Osteocyte (in vitro differentiated cells): ENCODE measurements at places on chromosomes 3 and 15. TPM values are rescaled to one million over a fixed set of nuclear protein-coding genes. Genes with fewer than 3 reads are reported as not detected.

Gene ATP13A5
- not detected in 2 replicates for total RNA-seq

Gene HHLA2
- not detected in 2 replicates for total RNA-seq

- H3K4me3 ChIP-seq = no peak overlapping the region
- H3K36me3 ChIP-seq = no peaks in the 10 kb centered on the region
- H3K27ac ChIP-seq = no peak overlapping the region
- no peaks in the 10 kb centered on the region for H3K4me1 ChIP-seq
- DNase-seq = no peak
- peaks cover 32% of the 10 kb centered on the region for H3K27me3 ChIP-seq
These were observed 74.4 kb upstream of the KLHL25 start for GRCh38 chr15:85869124-85869523.

- no peak overlapping the region for H3K27ac ChIP-seq
- H3K27me3 ChIP-seq = peaks cover 20% of the 10 kb centered on the region
- no peaks in the 10 kb centered on the region for H3K4me1 ChIP-seq
- no peak for DNase-seq
- H3K4me3 ChIP-seq = no peak overlapping the region
- H3K36me3 ChIP-seq = no peaks in the 10 kb centered on the region
These were observed 30.1 kb upstream of the MTMR14 start for GRCh38 chr3:9619180-9619579.

Gene PIERCE2
- total RNA-seq = 3.0 TPM in 2 replicates

DNA sequence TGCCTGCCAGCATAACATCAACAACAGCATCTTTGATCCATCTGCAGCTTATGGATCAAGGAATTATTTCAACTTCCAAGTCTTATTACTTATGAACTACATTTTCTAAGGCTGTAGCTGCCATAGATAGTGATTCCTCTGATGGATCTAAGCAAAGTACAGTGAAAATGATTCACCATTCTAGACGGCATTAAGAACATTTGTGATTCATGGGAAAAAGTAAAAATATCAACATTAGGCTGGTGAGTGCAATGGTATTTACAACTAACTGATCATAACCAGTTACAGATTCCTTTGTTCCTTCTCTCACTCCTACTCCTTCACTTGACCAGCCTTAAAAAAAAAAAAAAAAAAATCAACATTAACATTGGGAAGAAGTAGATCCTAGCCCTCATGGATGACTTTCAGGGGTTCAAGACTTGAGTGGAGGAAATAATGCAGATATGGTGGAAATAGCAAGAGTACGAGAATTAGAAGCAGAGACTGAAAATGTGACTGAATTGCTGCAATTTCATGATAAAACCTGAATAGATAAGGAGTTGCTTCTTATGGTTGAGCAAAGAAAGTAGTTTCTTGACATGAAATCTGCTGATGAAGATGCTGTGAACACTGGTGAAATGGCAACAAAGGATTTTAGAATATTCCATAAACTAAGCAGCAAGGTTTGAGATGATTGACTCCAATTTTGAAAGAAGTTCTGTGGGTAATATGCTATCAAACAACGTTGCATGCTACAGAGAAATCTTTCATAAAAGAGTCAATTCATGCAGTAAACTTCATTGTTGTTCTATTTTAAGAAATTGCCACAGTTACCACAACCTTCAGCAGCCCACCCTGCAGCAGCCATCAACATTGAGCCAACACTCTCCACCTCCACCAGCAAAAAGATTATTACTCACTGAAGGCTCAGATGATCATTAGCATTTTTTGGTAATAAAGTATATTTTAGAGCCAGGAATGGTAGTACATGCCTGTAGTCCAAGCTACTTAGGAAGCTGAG lies 22.8 kb downstream of the SLC12A6 start:
- H3K27ac ChIP-seq = no peak overlapping the region
- no peaks in the 10 kb centered on the region for H3K27me3 ChIP-seq
- no peak for DNase-seq
- H3K4me3 ChIP-seq = no peak overlapping the region

Gene REC114
- total RNA-seq = not detected in 2 replicates

DNA sequence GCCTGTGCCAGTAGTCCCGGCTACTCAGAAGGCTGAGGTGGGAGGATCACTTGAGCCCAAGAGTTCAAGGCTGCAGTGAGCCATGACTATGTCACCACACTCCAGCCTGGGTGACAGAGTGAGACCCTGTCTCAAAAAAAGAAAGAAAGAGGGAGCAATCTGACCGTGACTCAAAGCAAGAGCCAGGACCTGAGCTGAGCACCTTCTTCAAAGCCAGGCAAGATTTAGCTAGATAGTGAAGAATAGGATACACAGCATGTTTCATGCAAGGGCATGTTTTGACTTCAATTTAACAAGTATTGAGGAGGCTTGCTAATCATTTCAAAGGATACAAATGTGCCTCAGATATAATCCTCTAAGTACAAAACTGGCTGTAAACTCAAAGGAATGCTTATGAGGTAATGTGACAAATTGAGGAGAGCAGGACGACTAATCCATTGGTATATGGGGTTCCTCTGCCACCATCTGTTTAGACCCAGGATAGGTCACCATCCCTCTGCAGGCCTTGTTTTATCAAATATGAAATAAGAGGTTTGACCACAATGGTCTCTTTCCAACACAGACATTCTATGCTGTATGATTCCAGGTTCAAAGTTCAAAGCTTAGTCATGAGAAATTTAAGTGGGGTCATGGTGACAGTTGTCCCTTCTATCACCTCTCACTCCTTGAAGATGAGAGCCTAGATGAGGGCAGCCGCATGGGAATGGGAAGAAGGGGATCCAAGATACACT lies 33.2 kb downstream of the RAB27A start:
- no peaks in the 10 kb centered on the region for H3K27me3 ChIP-seq
- peaks cover 12% of the 10 kb centered on the region for H3K4me1 ChIP-seq
- H3K4me3 ChIP-seq = no peak overlapping the region
- H3K27ac ChIP-seq = no peak overlapping the region
- DNase-seq = no peak
- no peaks in the 10 kb centered on the region for H3K36me3 ChIP-seq

DNA sequence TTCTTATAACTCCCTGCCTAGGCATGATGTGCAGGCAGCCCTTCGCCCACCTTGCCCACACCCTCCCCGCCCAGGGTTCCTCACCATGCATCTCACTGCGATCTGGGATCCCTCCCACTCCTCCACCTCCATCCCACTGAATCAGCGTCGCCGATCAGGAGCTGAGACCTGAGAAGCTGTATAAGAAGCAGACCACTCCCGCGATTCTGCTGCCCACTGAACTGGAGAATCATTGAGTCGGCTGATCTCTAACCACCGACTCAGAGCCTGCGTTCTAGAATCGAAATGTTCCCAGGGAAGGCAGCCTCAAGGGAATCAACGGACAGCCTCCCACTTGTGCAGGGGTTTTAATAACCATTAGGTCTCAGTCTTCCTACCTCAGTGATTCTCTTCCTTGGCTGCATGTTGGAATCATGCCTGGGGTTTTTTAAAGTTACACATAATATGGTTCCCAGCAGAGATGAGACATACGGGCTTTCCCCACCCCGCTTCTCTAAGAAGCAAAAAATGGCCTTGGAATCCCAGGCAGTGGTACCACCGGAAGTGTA lies 60.2 kb downstream of the TMEM44 start:
- no peaks in the 10 kb centered on the region for H3K36me3 ChIP-seq
- H3K27ac ChIP-seq = peak overlapping the region; percentile 85
- H3K27me3 ChIP-seq = no peaks in the 10 kb centered on the region
- no peak overlapping the region for H3K4me3 ChIP-seq

- no peaks in the 10 kb centered on the region for H3K27me3 ChIP-seq
- H3K4me3 ChIP-seq = no peak overlapping the region
- H3K27ac ChIP-seq = peak overlapping the region; percentile 89
- peaks cover 81% of the 10 kb centered on the region for H3K36me3 ChIP-seq
- no peak for DNase-seq
These were observed 538.2 kb downstream of the FOXP1 start for GRCh38 chr3:71045212-71045916.

- H3K4me3 ChIP-seq = no peak overlapping the region
- no peak for DNase-seq
- H3K27me3 ChIP-seq = no peaks in the 10 kb centered on the region
- no peak overlapping the region for H3K27ac ChIP-seq
- H3K36me3 ChIP-seq = peaks cover 74% of the 10 kb centered on the region
- H3K4me1 ChIP-seq = no peaks in the 10 kb centered on the region
These were observed 40.0 kb downstream of the DNAJC13 start for GRCh38 chr3:132457286-132457685.

Gene PRR20G
- not detected in 2 replicates for total RNA-seq

GRCh38 chr3:116230431-116231020 lies 214.8 kb downstream of the LSAMP start:
- peaks cover 4% of the 10 kb centered on the region for H3K27me3 ChIP-seq
- H3K4me1 ChIP-seq = peaks cover 6% of the 10 kb centered on the region
- no peak overlapping the region for H3K4me3 ChIP-seq

- no peak for DNase-seq
- peaks cover 39% of the 10 kb centered on the region for H3K4me1 ChIP-seq
- peak overlapping the region; percentile 62 for H3K4me3 ChIP-seq
- H3K27ac ChIP-seq = peak overlapping the region; percentile 87
- H3K27me3 ChIP-seq = no peaks in the 10 kb centered on the region
- peaks cover 35% of the 10 kb centered on the region for H3K36me3 ChIP-seq
These were observed 2.7 kb downstream of the ZMAT3 start for GRCh38 chr3:179068779-179069530.

Gene LTK
- total RNA-seq = 0.50 and 0.91 TPM in 2 replicates

Gene POPDC2
- total RNA-seq = 2.1 and 2.4 TPM in 2 replicates

DNA sequence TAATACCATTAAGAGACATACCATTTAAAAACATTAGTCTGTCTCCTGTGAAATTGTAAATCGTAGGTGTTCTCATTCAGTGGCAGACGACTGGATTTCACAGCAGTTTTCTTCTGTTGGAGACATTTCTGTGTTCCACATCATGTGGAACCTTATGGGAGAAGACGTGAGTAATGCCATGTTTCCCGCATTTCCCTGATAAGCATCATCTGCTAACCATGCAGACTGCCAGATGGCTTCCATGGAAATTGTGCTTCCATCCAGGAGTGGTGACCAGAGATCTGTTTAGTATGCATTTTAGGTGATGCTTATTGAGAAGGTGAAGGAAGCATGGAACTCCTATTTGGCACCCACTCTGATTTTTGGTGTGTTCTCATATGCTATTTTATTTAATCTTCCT lies 28.4 kb upstream of the ST3GAL6 start:
- DNase-seq = no peak
- peaks cover 16% of the 10 kb centered on the region for H3K4me1 ChIP-seq
- peak overlapping the region; percentile 5 for H3K4me3 ChIP-seq
- no peaks in the 10 kb centered on the region for H3K27me3 ChIP-seq
- H3K27ac ChIP-seq = no peak overlapping the region
- peaks cover 5% of the 10 kb centered on the region for H3K36me3 ChIP-seq

GRCh38 chr15:76987896-76988860 lies 6.7 kb upstream of the PSTPIP1 start:
- no peak overlapping the region for H3K4me3 ChIP-seq
- no peak overlapping the region for H3K27ac ChIP-seq
- H3K27me3 ChIP-seq = no peaks in the 10 kb centered on the region
- peaks cover 10% of the 10 kb centered on the region for H3K4me1 ChIP-seq
- no peaks in the 10 kb centered on the region for H3K36me3 ChIP-seq
- no peak for DNase-seq

Gene AHSG
- not detected in 2 replicates for total RNA-seq

DNA sequence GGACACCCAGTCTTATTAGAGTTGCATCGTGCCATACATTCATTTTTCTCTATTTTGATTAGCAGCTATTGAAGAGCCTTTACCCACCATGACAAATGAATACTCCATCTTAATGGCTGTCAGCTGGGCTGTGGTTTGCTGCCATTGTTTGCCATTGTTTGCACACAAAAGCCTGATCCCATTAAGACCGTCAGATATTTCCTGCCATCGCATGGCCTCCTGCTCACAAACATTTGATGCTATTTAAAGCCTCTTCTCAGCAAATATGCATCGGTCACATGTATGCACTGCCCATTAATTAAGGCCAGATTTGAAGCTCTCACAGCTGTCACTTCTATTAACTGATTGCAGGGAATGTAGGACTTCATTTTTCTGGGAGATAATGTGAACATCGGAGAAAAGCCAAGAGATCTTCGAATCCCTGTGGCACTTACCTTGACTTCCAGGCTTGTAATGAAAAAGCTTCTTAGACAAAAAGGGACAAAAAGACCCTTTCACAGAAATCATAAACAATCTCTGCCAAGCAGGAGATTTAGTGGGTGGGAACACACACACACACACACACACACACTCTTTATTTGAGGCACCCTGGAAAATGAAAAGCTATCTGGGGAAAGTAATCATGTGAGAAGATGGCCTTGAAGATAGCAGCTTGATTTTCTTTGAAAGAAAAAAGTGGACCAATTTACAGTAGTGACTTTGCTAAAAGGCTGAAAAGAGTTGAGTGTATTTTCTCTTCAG lies 175.4 kb upstream of the NR2E3 start:
- no peaks in the 10 kb centered on the region for H3K36me3 ChIP-seq
- peaks cover 10% of the 10 kb centered on the region for H3K27me3 ChIP-seq

DNA sequence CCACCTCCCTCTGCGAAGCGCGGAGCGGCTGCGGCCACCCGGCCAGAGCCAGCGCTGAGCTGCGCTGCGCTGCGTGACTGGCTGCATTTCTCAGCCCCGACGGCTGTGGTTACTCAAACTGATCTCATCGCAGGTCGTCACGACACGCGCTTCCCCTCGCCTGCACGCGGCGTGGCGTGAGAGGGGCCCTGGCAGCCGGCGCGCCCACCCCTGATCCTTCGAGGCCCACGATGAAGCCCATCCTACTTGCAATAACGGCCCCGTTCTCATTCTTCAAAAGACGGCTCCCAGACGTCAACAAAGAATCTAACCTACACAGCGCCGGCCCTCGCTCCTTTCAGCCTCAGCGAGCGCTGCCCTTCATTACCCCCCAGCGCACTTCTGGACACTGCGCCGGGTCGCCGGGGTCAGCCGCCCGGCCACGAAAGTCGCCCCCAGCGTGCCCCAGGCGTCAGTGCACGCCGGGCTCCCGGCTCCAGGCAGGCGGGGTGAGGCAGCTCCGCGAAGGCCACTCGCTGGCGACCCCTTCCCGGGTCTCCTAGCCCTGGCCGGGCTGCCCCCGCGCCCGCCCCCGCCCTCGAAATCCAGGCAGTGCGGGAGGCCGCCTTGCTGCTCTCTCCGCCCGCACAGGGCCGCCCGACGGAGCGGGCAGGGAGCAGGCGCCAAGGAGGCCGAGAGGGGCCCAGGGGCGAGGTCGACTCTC lies 9.9 kb upstream of the LEKR1 start:
- peak; percentile 83 for DNase-seq
- H3K4me1 ChIP-seq = peaks cover 76% of the 10 kb centered on the region
- peak overlapping the region; percentile 73 for H3K4me3 ChIP-seq
- H3K36me3 ChIP-seq = no peaks in the 10 kb centered on the region
- no peaks in the 10 kb centered on the region for H3K27me3 ChIP-seq

Gene CLDN18
- total RNA-seq = not detected in 2 replicates
